ENCODE measurements at places on chromosomes 12 and 14.
A peak's percentile ranks its signal among the peaks of the same experiment; 100 is the strongest.

DNA sequence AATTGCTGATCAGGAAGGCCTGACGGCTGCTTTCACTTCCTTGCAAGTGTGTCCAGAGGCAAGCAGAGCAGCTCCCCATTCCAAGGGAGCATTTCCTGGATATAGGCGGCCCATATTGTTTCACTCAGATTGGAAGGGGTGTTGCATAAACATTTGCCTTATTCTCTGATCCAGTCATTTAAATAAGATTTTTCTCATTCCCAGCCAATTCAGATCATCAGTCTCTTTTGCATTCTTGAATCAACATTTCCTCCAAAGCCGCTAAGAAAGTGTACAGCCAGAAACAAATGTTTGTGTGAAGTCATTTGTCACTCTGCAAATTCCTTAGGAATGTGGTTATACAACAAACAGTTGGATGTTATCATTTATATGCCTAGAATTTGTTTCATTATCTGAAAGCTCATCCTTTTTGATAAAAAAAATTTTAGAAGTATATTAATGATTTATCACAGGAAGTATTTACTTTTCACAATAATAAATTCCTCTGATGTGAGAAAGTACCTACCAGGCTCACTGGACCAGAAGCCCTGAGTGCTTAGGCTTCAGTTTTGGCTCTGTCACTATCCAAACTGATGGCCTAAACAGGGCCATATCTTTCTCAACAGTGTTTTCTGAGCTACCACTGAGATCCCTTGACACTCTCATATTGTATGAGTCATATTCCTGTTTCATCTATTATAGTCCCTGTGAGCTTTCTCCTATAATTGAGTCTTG, 379.6 kb downstream of the CCDC91 start:
- DNase-seq: peak; percentile 20

- no peak for DNase-seq
Observed at GRCh38 chr12:52253391-52254179, 20.5 kb downstream of the KRT7 start.

- no peak for DNase-seq
Observed at GRCh38 chr14:52060080-52060479, 8.8 kb downstream of the NID2 start.

- DNase-seq: no peak
Observed at GRCh38 chr14:32934881-32935633, 3.6 kb upstream of the NPAS3 start.

DNA sequence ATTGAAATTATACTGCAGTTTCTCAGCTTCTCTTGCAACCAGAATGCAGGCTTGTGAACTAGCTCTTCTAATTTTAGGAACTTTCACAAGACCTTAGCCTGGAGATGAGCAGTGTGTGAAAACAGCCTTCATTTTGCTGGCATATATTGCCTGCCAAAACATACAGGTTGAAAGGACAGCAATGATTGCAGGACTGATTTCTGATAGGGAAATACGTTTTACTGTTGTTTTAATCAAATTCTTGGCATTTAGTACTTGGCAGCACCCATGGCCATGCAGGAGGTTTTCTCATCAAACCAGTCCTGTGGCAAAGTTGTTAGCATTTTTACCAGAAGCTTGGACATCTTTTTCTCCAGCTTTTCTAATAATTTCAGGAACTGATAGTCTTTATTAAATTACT, 91.9 kb upstream of the MUCL1 start:
- no peak for DNase-seq

GRCh38 chr14:74089251-74090020, 4.7 kb downstream of the LIN52 start:
- no peak for DNase-seq

- DNase-seq: peak; percentile 57
Observed at GRCh38 chr12:107404981-107405380, 280.6 kb upstream of the PWP1 start.

DNA sequence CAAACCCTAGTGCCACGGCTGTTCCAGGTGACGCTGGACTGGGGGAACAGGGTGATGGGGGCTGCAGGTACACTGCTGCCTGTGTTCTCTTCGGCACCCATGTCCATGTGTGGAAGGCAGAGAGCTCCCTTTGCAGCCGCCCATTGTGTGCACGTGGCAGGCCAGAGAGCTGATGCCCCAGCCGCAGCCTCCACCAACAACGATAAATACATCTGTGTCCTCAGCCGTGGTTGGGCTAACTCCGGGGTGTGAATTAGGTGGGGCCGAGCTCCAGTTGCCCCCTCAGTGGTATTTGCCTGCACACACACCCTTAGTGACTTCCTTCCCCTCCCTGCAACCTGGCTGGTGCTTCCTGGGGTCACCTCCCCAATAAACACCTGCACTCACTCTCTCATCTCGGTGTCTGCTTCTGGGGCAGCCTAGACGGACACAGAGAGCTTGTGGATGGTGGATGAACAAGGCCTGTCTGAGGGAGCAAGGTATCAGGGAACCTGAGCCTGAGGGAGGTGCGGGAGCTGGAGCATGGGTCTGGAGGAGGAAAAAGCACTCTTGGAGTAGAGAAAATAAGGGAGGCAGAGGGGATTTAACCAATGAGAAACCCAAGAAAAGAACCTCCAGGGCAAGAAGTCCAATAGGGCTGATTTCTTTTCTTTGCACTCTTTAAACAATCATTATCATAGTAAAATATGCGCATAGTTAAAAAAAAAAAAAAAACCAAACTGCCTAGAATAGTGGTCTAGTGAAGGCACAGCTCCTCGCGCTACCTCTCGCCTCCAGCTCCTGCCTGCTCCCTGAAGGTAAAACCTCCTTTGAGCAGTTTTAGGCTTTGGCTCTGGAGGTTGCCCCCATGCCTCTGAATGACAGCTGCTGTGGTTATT, 112.6 kb downstream of the ZNF664 start:
- no peak for DNase-seq

DNA sequence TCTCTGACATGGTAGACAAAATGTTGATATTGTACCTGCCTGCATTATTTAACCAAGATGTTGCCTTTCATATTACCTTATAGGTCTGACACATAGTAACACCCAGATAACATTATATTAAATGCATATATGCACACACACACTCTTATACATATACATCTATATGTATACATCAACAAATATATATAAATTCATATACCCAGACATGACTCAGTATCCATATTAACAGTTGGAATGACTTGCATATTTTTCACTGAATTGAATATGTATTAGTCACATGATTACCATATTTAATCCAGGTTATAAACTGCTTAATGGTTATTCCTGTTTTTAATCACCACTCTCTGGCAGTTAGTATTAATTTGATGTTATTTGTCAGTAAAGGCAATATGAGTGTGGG, 85.2 kb downstream of the PAX9 start:
- no peak for DNase-seq

DNA sequence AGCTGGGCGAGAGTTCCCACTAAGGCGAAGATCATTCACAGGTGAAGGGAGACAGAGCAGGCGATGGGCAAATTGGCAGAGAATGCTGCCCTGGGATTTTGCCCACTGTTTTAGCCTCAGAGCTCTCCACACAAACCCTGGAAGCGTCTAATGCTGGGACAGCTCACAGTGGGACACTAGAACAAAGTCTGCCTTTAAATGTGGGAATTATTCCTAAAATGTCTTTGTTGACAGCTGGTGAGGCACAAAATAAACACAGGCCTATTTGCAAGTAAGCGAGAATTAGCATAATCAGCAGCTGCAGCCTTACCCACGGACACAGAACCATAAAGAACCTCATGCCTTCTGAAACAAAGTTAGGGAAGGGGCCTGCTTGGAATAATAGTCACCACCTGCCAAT, 824.5 kb downstream of the AACS start:
- no peak for DNase-seq

DNA sequence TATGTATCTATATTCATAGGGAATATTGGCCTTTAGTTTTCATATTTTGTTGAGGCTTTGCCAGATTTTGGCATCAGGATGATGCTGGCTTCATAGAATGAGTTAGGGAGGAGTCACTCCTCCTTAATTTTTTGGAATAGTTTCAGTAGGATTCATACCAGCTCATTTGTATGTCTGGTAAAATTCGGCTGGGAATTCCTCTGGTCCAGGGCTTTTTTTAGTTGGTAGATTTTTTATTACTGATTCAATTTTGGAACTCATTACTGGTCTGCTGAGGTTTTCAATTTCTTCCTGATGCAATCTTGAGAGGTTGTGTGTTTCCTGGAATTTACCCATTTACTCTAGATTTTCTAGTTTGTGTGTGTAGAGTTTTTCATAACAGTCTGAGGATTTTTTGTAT, 175.2 kb downstream of the EPS8 start:
- no peak for DNase-seq

GRCh38 chr12:70154087-70154638, 89.1 kb upstream of the CNOT2 start:
- peak; percentile 88 for DNase-seq

- peak; percentile 74 for DNase-seq
Observed at GRCh38 chr14:94795372-94795771, 25.5 kb upstream of the GSC start.

- DNase-seq: no peak
Observed at GRCh38 chr12:118842866-118843265, 138.5 kb upstream of the SRRM4 start.

GRCh38 chr12:1583421-1584078, 10.8 kb downstream of the FBXL14 start:
- DNase-seq: peak; percentile 73

- DNase-seq: no peak
Observed at GRCh38 chr12:108364879-108365278, 25.8 kb upstream of the CMKLR1 start.

DNA sequence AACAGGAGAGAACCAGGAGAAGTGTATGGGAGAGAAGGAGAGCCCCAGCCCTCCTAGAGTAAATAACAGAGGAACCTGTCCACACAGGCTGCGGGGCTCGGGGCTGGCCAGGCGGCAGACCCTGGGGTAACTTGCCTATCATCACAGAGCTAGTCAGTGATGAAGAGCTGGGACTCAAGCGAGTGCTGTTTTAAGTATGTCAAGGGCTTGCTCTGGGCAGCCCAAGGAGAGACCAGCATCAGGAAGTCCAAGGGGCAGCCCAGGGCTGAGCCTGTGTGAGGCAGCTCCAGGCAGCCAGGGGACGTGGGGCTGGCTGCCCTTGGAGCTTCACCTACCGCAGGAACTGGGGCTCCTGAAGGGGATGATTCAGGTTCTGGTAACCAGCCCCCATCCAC, 10.0 kb downstream of the VWF start:
- no peak for DNase-seq

GRCh38 chr12:69610126-69610525, 581 bp downstream of the LRRC10 start:
- peak; percentile 17 for DNase-seq

GRCh38 chr14:22748206-22748605, 18.3 kb upstream of the OXA1L start:
- no peak for DNase-seq

GRCh38 chr12:59874781-59875180, 279.0 kb downstream of the SLC16A7 start:
- DNase-seq: no peak

- no peak for DNase-seq
Observed at GRCh38 chr12:41212625-41213024, 24.5 kb downstream of the PDZRN4 start.

- no peak for DNase-seq
Observed at GRCh38 chr12:6560501-6561205, 4.8 kb upstream of the IFFO1 start.
